ENCODE measurements at places on chromosomes 11 and 22.

- no peak for DNase-seq
These were observed 70.7 kb upstream of the E2F8 start for GRCh38 chr11:19311308-19312030.

DNA sequence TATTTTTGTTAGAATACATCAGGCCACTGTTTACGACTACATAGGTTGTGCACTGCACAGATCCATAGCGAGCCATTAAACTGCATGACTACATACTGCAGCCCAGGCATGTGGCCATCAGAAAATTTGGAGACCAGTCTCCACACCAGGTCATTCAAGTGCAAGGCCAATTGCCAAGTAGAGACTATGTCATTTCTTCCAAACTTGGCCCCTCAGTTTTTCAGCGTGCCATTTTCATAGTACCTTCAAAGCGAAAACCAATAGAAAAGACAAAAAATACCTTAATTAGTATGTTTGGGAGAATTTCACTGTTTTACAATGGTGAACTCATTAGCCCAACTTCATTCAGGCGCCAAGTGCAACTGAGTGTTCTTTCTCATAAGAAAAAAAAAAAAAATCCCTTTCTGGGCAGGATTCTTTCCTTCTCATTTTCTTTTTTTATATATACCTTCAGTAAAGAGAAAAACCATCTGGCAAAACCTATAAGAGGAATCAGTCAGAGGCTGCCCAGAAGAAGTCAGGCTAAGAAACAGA, 30.4 kb downstream of the PAMR1 start:
- DNase-seq = no peak

DNA sequence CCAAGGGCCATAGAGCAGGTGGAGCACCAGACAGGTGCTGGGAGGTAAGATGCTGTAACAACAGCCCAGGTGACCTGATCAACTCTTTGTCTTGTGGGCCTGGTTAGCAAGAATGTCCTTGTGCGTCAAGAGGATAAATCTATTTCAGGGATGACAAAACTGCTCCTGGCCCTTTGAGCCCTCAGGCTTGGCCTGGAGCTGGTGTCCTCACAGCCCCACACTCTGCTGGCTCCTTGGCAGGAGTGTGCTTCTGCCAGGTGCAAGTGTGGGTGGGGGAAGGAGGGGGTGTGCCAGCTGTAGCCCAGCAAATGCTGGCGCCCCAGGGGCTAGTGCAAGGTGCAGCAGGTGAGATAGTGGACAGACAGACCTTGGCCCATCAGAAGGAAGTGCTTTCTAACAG, 19.5 kb downstream of the AMPD3 start:
- DNase-seq = no peak

DNA sequence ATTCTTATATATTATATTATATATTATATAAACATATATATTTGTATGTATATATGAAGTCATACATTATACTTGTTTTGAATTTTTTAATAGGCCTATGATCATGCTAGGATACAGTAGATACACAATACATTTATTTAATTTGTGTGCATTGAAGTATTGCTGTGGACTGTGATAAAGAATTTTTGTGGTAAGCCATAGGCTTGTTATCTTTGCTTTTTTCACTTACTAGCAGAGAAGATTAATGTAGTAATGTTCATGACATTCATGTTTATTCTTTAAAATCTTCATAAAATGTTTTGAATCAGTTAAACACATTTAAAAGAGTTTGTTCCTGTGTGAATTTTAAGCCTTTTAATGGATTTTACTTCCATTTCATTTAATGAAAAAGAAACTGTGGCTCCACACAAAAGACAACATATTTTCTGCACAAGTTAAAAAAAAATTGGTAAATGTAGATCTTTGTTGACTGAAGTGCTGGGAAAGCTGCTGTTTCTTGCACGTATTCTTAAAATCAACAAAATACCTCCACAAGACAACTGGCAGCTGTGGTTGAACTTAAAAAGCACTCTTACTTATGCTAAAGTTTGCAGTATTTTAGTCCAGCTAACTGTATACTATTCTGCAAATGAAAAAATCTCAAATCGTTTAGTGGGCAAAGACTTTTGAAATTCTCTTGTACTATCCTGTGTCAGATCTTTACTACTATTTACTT, 156.2 kb downstream of the TMEM135 start:
- DNase-seq = no peak

GRCh38 chr11:110573411-110573810, 138.8 kb downstream of the ARHGAP20 start:
- no peak for DNase-seq

DNA sequence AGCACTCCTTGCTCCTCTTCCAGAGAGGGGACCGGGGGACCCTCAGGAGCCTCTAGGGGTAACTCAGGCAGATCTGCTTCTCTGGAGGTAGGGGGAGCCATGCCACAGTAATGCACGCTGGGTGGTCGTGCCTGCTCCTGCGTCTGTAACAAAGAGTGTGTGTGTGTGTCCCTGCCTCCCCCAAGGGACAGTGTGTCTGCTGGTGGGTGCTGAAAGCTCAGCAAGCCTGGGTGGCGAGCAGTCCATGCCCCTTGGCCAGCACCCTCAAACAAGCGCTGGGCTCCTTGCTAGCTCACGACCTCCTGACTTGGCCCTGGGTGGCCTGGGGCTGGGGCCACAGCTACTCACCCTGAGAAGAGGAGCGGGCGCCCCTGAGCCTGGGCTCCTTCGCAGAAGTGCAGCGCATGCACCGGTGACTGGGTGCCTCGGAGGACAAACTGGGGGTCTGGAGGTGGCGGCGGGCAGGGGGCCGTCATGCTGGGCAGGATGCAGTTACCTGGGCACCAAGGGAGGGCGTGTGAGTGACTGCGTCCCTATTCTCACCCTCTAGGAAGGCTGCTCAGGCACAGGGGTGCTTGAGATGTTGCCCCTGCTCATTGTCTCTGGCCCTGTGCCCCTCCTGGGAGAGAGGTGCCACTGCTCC, 33.7 kb downstream of the GNB1L start:
- no peak for DNase-seq

DNA sequence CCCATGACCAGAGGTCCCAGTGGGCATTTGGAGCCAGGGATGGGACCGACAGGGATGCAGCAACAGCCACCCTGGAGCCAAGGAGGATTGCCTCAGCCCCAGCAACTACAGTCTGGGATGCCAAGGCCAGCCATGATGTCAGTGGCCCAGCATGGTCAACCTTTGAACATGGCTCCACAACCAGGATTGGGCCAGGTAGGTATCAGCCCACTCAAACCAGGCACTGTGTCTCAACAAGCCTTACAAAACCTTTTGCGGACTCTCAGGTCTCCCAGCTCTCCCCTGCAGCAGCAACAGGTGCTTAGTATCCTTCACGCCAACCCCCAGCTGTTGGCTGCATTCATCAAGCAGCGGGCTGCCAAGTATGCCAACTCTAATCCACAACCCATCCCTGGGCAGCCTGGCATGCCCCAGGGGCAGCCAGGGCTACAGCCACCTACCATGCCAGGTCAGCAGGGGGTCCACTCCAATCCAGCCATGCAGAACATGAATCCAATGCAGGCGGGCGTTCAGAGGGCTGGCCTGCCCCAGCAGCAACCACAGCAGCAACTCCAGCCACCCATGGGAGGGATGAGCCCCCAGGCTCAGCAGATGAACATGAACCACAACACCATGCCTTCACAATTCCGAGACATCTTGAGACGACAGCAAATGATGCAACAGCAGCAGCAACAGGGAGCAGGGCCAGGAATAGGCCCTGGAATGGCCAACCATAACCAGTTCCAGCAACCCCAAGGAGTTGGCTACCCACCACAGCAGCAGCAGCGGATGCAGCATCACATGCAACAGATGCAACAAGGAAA, 27.3 kb upstream of the L3MBTL2 start:
- DNase-seq = no peak

GRCh38 chr11:108196901-108197300, 25.5 kb downstream of the NPAT start:
- DNase-seq = no peak

GRCh38 chr11:70220920-70221319, 17.8 kb downstream of the FADD start:
- no peak for DNase-seq

DNA sequence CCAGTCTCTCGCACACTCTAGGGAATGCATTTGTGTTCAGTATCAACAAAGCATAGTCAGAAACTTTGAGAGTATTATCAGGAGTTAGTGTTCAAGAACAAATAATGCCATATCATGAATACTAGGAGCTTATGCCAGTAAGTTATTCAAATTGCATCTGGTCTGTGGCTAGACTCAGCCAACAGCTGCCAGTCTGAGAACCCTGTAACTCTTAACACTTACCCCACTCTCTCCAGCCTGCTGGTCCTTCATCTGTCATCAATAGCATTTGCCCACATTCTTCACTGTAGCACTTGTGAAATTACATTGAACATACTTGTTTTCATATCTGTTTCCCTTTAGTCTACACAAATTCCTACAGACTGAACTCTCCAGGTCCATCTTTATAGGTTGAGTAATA, 1157.5 kb upstream of the RAG2 start:
- DNase-seq = no peak

- no peak for DNase-seq
These were observed 71.3 kb upstream of the FSHB start for GRCh38 chr11:30159546-30159945.

DNA sequence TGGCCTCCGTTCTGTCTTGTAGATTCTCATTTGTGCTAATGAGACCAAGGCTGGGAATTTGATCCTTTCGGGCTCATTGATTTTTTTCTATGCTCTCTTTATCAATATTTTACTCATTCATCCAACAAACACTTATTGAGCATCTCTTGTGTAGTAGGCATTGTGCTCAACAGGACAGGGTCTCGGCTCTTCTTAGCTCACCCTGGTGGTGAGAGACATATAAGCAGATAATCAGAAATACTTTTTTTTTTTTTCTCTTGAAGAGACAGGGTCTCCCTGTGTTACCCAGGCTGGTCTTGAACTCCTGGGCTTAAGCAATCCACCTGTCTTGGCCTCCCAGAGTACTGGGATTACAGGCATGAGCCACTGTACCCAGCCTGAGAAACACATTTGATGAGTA, 48.0 kb upstream of the SLC5A1 start:
- DNase-seq = no peak

DNA sequence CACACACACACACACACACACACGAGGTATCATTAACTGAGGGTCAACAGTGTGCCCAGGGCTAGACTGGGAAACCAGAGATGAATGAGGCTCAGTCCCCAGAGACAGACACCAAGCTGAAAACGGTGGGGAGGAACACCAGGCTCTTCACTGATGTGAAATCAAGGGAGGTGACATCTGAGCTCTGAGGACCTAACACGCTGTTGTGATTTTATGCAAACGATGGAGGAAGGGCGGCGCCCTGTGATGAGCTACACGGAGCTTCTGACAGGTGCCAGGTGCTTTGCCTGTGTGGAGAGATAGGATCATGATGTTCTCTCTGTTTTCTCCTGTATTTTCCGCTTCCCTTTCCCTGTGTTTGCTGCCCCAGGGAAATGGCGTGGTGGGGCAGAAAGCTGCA, 6.5 kb upstream of the CYB5R3 start:
- no peak for DNase-seq

- no peak for DNase-seq
These were observed 161.7 kb downstream of the ATG16L2 start for GRCh38 chr11:72975778-72976521.

GRCh38 chr11:68406324-68407313, 53.9 kb upstream of the PPP6R3 start:
- no peak for DNase-seq

DNA sequence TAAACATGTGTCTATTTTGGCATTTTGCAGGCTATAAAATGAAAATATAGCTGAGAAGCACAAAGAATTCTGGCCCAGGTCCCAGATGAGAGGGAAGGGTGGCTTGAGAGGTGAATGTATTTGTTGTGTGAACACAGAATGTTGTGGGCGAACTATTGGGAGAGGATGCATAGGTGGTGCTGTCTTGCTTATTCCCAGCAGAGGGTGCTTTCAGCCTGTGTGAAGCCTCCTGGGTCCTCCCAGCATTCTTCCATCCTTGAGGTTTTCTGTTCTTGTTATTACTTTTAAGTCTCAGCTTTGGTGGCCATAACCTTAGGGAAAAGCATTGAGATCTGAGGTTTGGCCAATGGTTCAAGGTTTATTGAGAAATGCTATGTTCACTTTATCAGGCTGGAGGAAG, 108.7 kb upstream of the SNX19 start:
- no peak for DNase-seq

- no peak for DNase-seq
These were observed 49.8 kb upstream of the SPATA19 start for GRCh38 chr11:133895061-133895479.

- no peak for DNase-seq
These were observed 791.0 kb downstream of the TBC1D22A start for GRCh38 chr22:47553436-47553835.

- DNase-seq = no peak
These were observed 55.3 kb downstream of the NFAM1 start for GRCh38 chr22:42376711-42377554.

DNA sequence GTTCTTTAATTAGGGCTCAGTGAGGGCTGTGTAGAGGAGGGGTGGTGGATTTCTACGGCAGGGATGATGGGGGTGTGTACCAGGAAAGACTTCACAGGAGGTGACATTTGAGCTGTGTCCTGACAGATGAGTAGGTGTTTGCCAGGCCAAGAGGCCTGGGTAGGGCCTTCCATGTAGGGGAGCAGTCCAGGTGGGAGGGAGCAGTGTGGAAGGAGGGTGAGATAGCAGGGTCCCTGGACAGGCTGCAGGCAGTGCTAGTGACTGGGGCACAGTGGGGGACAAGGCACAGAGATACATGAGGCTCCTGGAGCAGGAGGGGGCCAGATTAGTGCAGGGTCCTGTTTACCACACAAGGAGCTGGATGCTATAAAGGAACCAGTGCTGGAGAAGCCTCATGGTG, 147.9 kb upstream of the CADM1 start:
- no peak for DNase-seq

- DNase-seq = no peak
These were observed 298.3 kb downstream of the NTM start for GRCh38 chr11:131668500-131669400.

DNA sequence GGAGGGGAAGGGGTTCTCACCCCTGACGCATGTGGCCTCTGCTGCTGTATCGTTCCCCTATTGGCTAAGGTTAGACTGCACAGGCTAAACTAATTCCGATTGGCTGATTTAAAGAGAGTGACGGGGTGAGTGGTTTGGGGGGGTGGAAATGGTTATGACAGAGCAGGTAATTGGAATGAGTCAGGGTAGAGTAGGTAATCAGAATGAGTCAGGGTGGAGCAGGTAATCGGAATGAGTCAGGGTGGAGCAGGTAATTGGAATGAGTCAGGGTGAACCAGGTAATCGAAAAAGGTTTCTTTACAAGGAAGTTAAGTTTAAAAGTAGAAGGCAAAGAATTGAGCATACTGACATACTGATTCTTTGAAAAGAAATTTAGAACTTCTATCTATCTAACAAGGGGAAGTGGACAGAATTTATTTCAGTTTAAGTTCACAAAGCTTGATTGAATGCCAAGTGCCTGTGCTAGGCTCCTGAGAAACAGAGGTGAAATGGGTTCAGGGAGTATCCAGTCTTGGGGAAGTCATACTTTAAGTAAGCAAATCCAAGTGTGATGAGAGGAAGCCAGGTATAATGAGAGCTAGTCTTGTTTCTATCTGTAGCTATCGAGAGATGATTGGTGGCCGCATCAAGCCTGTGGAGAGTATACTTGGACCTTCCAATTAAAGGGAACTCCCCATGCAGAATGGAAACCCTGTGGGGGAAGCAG, 58.0 kb downstream of the C11orf91 start:
- no peak for DNase-seq
